ENCODE measurements at places on chromosomes 1 and 21.

- peak; percentile 41 for DNase-seq
These were observed 749 bp downstream of the CITED4 start for GRCh38 chr1:40861224-40862003.

- no peak for DNase-seq
These were observed 73.6 kb upstream of the NEGR1 start for GRCh38 chr1:72355899-72356298.

GRCh38 chr1:55346586-55346985, 131.4 kb upstream of the USP24 start:
- DNase-seq = no peak

- DNase-seq = no peak
These were observed 14.2 kb upstream of the PCBP3 start for GRCh38 chr21:45629046-45629981.

GRCh38 chr21:17118638-17119384, 394.0 kb upstream of the CXADR start:
- no peak for DNase-seq

DNA sequence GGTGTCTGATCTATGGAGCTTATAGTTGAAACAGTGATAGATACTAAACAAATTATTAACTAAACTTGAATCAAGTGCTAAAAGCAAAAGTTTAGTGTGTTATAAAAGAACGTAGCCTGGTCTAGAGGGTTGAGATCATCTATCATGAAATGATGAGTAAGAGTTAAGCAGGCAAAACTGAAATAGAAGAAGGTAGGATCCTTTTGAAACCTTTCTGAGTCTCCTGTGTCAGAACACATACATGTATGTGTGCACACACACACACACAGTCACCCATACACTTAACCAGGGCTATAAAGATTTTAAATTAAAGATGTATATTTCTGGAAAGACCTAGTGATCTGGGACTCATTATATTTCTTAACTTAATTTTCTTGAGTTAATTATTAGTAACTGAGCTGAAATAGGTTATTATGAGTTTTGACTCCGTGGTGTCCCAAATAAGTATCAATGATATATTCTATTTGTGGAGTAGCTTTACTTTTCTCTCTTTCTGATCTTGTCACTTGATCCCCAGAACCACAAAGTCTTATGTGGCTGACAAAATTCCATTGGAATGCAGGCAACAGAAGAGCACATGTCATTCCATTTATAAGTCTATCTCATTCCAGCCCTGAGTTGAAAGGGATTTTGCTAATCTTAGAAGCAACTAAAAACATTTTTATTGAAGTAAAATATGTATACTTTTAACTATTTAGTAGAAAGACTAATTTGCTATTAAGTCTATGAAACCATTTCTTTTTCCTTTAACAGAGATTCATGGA, 70.7 kb downstream of the PRRX1 start:
- no peak for DNase-seq

- DNase-seq = no peak
These were observed 104.3 kb upstream of the KRTAP19-8 start for GRCh38 chr21:31142600-31142999.

- no peak for DNase-seq
These were observed 12.8 kb downstream of the MED18 start for GRCh38 chr1:28341591-28341990.

DNA sequence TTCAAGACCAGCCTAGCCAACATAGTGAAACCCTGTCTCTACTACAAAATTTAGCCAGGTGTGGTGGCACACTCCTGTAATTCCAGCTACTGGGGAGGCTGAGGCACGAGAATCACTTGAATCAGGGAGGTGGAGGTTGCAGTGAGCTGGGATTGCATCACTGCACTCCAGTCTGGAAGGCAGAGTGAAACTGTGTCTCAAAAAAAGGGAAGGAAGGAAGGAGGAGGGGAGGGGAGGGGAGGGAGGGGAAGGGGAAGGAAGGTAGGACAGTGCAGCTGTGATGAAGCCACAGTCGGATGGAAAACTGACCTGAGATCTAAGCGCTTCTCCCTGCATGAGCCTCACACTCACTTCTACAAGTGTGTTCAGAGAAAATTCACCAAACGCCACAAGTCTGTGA, 22.0 kb upstream of the FHAD1 start:
- no peak for DNase-seq

GRCh38 chr21:38920631-38921398, 115.1 kb downstream of the ETS2 start:
- DNase-seq = no peak

- no peak for DNase-seq
These were observed 259.1 kb downstream of the CACNA1E start for GRCh38 chr1:181742426-181742825.

DNA sequence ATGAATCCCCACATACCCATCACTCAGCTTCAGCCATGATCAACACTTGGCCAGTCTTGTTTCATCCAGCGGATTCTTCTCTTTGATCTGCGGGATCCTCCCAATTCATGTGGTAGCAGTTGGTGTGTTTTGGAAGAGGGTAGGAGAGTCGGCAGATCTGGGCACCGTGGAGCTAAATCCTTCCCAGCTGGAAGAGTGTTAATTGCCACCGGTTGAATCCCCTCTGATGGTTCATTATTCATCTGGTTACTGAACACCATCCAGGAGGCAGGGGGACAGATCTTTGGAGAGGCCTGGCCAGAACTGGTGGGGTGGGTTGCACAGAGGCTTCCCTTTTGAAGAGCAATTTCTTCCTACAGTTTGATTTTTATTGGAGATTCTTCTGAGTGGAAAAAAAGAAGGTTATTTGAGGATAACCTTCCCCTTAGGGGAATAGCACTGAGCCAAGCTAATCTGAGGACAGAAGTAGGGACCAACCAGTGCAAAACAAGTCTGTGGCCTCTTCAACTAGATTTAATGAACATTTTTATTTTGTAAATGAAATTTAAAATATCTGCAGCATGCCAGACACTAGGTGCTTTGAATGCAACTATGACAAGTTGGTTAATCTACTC, 8.1 kb downstream of the NFASC start:
- no peak for DNase-seq

GRCh38 chr1:243343970-243344937, 88.4 kb downstream of the SDCCAG8 start:
- DNase-seq = no peak

DNA sequence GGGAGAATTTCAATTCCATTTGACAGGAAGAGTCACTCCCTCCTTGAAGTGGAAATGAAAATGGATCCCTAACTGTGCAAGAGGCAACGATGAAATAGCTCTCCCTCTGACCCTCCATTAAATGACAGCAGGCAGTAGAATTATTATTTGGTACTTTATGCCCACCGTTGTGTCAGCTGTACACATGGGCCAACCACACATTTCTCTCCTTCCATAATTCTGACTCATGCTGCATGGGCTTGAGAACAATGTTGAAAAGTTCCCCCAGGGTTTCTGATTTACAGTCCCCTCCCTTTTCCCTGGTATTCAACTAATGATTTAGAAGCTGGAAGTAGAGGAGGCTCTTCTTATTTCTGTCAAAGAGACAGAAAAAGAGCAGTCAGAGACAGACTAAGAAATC, 103.5 kb downstream of the RGS7 start:
- DNase-seq = no peak

- DNase-seq = no peak
These were observed 13.9 kb upstream of the PIGM start for GRCh38 chr1:160045653-160046052.

- no peak for DNase-seq
These were observed 51.1 kb downstream of the SWT1 start for GRCh38 chr1:185207980-185208602.

- DNase-seq = peak; percentile 20
These were observed 30.9 kb upstream of the RBM15 start for GRCh38 chr1:110308247-110308646.

DNA sequence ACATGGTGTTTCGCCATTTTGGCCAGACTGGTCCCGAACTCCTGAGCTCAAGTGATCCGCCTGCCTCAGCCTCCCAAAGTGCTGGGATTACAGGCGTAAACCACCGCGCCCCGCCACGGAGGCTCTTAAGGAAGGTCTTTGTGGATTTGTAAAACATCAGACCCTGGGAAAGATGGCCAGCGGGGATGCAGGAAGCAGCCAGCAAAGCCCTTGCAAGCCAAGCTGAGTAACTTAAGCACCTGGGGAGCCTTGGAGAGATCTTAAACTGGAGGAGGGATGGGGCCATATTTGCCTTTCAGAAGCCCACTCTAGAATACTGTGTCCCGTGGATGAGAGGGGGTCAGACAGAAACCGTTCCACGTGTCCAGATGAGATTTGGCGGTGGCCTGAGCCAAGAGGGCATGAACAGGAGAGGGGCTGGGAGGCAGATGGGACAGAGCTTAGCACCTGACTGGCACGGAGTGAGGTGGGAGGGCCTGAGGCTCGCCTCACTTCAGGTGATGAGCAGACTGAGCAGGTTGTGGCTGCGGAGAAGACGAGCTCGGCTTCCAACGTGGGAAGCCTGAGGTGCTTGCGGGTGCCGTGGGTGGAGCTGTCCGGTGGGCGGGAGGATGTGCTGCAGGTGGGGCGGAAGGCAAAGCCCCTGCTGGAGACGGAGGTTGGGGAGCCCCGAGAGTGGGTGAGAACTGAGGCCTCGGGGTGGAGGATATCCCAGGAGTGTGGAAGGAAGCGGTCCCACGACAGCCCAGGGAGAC, 11.7 kb downstream of the C1orf216 start:
- DNase-seq = no peak

- no peak for DNase-seq
These were observed 82.5 kb upstream of the MAP1LC3C start for GRCh38 chr1:242081446-242081845.

- DNase-seq = no peak
These were observed 648.6 kb upstream of the CAMK1G start for GRCh38 chr1:208934933-208935332.

DNA sequence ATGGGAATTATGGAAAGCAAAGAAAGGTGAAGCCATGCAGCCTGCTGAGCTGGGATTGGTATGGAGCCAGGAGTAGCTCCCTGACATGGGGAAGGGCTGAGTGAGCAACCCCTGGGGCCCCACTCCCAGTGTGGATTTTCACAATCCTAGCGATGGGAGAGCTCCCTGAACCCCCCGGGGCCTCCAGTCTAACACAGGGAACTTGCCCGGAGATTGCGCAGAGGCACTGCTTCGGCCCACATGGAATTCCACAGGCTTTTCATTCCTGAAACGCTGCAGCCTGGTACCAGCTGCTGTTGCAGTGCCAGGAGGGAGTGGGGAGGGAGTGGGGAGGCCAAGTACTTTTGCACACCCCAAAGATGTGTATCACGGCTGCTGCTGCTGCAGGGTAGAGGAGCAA, 110.4 kb upstream of the C21orf91 start:
- DNase-seq = no peak

- DNase-seq = no peak
These were observed at the start of gene FAAP20 for GRCh38 chr1:2194319-2194897. Gene FAAP20, minus strand, starts transcription at chr1:2194772. Its CDS starts 23 bp downstream, at chr1:2194749.

GRCh38 chr1:229851511-229851910, 215.5 kb upstream of the GALNT2 start:
- no peak for DNase-seq

GRCh38 chr21:32572574-32573420, 12.5 kb downstream of the TCP10L start:
- peak; percentile 72 for DNase-seq

- DNase-seq = no peak
These were observed 6.5 kb downstream of the TTLL10 start for GRCh38 chr1:1179983-1180861.

DNA sequence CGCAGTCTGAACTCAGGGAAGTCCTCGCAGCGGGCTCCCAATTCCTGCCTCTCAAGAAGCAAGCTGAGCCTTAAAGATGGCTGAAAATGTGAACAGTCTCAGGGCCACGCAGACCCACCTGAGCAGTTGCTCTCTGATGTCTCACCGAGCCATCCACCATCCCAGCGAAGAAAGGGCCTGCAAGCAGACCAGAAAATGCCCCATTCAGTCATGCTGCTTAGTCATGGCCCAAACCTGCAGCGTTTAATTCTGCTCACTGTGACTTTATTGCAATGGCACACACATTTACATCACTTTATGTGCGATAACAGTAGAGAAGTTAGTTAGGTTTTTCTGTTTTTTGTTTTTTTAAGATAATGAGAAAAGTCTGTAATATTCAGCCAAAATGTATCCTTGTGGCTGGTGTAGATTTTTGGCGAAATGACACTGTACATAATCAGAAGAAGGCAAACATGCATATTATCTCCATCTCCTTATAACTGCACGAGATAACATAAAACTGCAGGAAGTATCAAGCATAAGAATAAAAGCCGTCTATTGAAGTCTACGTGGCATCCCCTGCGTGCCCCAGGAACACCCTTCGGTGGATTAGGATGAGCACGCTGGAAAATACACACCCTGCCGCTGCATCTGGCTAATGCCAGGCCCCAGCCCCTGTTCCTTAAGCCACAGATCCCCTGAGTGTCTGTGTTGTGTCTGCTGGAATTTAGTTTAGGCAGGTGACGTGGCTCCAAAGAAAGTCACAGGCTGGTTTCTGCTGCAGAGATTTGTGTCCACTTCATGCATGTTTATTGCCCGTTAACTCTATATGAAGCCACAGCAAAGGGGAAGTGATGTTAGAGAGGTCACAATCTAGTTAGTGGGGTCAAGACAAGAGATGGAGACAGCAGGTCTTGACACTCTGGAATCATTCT, 119.8 kb upstream of the IRF2BP2 start:
- no peak for DNase-seq

- DNase-seq = no peak
These were observed 6.7 kb upstream of the CD55 start for GRCh38 chr1:207314816-207315215.

GRCh38 chr1:158527190-158527815, 26.9 kb downstream of the OR6Y1 start:
- no peak for DNase-seq

DNA sequence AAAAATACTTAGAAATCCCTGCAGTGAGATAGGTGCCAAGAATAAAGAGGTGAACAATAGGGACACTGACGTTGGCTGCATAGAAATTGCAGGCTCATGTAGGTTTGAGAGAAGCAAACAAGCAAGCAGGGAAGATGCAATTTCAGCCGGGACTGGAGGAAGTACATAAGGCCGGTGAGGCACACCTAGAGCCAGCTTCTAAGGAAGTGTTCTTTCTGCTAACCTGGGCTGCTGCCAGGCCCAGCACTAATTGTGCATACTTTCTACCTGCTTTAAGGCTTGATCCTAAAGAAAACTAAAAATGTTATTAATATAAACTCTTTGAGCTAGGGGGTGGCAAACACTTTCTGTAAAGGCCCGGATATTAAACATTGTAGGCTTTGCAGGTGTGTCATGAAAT, 71.0 kb downstream of the LMO4 start:
- peak; percentile 13 for DNase-seq

DNA sequence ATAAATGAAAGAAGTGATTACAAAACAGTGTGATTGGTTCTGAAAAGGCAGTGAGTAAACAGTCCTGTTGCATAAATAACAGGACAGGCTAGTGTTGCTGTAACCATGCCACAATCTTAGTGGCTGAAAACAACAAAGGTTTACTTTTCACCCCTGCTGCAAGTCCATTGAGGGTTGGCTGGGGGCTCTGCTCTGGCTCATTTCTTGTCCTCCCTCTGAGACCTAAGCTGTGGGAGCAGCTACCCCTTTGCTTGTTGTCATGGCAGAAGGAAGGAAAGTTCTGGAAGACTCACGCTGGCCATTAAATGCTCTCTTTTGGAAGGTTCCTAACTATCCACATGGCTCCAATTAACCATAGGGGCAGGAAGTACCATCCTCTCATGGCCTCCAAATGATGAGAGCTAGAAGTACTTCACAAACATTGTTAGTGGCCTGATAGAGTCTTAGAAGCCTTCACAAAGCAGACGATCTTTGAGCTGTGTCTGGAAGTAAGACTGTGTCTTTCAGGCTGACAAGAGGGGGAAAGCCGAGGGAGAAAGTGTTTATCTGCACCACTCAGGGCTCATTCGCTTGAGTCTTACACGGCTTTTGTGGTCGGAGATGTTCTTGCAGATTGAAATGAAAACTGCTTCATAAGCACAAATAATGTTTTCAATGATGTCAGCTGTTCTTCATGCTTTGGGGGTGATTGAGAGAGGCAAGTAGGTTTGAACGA, 11.9 kb downstream of the RCSD1 start:
- DNase-seq = no peak

All from body of pancreas (tissue), 4 donors.